Brain pericyte (primary cell): ENCODE measurements at places on chromosomes 7 and 10.

GRCh38 chr10:72720814-72721660, 29.1 kb downstream of the MCU start:
- no peak for DNase-seq

DNA sequence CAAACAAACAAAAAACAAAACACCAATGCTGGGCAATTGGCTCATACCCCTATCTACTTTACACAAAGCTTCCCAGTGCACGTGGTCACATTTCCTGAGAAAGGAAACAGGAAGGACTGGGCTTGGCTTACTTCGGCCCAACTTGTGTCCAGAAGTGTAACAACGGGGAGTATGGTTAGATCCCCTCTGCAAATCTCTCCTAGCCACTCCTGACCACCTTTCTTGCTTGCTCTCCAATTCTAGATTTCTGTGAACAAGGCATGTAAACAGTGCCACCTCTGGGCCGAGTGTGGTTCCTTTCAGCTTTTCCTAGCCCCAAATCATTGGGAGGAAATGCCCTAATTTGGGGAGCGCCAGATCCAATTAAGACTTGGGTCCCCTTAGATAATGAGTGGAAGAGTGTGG, 21.0 kb upstream of the FRAT2 start:
- DNase-seq: no peak

DNA sequence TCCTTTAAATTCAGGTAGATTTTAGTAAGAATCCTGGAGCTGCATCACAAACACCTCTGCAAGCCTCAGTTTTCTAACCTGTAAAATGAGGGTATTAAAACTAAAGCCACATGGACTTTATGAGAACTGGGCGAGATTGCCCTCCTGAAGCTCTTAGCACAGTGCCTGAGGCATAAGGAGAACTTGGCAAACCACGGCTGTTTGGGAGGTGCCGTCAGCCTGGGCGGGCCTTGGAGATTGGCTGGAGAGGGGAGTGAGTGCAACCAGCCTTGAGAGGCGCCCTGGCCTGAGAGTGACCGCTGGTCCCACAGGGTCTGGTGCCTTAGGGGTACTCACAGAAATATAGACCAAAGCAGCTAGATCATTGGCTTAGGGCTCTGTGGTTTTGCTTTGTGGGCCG, 5.4 kb upstream of the TNS3 start:
- DNase-seq: no peak

- DNase-seq: no peak
Measured at GRCh38 chr7:158816995-158817394, 12.3 kb downstream of the ESYT2 start.

- no peak for DNase-seq
Measured at GRCh38 chr10:90321132-90321816, 536.6 kb downstream of the HTR7 start.

DNA sequence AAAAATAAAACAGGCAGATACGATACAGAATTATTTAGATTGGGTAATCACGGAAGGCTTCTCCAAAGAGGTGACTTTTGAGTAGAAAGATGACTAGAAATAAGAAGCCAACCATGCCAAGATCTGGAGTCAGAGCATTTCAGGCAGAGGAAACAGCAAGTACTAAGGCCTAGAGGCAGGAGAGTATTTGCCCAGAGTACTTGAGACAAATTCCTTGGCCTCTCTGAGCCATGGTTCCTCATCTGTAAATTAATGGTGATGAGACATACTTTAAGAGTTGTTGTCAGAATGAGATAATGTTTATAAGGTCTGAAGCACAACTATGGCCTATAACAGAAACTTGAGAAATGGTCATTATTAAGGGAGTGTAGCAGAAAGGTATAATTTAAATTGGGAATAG, 15.8 kb upstream of the GPR37 start:
- DNase-seq: no peak

- DNase-seq: no peak
Measured at GRCh38 chr7:66076462-66077329, 1.1 kb downstream of the ASL start.

- no peak for DNase-seq
Measured at GRCh38 chr10:132205650-132206376, 19.1 kb downstream of the DPYSL4 start.

DNA sequence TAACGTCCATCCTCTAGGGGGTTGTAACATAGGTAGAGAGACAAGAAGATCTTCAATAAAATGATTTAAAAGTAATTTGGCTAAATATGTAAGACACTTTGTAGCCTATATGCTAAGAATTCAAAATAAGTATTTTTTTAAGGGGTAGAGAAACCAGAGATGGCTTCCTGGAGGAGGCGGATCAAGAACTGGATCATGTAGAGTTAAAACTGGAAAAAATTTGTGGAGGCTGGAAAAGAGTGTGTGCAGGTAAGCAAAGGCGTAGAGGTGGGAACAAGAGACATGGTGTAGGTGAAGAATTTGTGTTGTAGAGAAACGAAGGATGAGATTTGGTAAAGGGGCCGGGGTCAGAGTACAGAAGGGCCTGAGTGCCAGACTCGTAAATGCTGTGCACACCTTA, 172.6 kb downstream of the TMEM178B start:
- no peak for DNase-seq

- no peak for DNase-seq
Measured at GRCh38 chr10:114131094-114131493, 42.9 kb downstream of the CCDC186 start.

GRCh38 chr7:45075871-45076796, 12.6 kb downstream of the NACAD start:
- no peak for DNase-seq

DNA sequence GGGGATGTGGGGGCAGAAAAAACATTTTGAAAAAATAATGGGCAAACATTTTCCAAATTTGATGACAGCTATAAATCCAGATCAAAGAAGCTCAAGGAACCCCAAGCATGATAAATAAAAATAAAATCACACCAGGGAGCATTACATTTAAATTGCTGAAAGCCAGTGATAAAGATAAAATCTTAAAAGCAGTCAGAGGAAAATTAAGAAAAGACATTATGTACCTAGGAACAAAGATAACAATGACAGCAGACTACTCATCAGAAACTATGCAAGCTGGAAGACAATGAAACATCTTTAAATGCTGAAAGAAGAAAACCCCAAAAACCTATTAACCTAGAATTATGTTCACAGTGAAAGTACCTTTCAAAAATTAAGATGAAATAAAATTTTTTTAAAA, 23.3 kb downstream of the NEUROG3 start:
- no peak for DNase-seq

GRCh38 chr10:133391761-133392518, 2.0 kb upstream of the MTG1 start:
- no peak for DNase-seq

GRCh38 chr7:120539321-120539720, 266.3 kb downstream of the KCND2 start:
- DNase-seq: no peak

- DNase-seq: peak; percentile 6
Measured at GRCh38 chr10:52818019-52818418, 45.4 kb upstream of the MBL2 start.

DNA sequence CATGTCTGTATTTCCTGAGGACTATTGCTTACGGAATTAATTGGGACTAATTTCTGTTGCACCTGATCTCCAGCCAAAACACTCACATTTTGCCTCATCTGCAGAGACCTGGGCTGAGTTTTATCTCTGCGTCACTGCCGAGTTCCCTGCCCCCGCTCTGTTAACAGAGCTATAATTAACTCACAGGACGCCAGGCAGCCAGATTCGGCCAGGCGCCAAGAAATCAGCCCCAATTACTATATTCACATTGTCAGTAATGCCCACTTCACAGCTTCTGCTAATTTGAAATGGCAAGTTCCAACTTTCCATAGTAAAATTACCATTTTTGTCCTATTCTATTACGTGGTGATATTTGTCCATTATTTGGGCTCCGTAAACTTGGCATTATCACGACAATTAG, 130.5 kb downstream of the CUX1 start:
- no peak for DNase-seq
